ENCODE measurements at places on chromosomes 4 and X. TPM values are rescaled to one million over a fixed set of nuclear protein-coding genes. Genes with fewer than 3 reads are reported as not detected.

The FGA gene
- total RNA-seq: not detected

The HSFX4 gene
- total RNA-seq: not detected

The BCORL1 gene
- total RNA-seq: 6.1 TPM

The VCX3A gene
- total RNA-seq: not detected

The HOPX gene
- total RNA-seq: 93.4 TPM

The NFXL1 gene
- total RNA-seq: 13.0 TPM

The HELT gene
- total RNA-seq: not detected

The AWAT2 gene
- not detected for total RNA-seq

The MAGEE1 gene
- 2.0 TPM for total RNA-seq

The SSX4B gene
- total RNA-seq: not detected

The PGAM4 gene
- 0.83 TPM for total RNA-seq

The ZNF157 gene
- 0.15 TPM for total RNA-seq

The NIPAL1 gene
- total RNA-seq: 0.85 TPM

The ZNF330 gene
- total RNA-seq: 37.3 TPM

The ELK1 gene
- 63.3 TPM for total RNA-seq

The STARD8 gene
- 2.1 TPM for total RNA-seq

The MGARP gene
- total RNA-seq: not detected

The GPR50 gene
- total RNA-seq: not detected

The LRP2BP gene
- 0.59 TPM for total RNA-seq

The ARSD gene
- 4.1 TPM for total RNA-seq

The REELD1 gene
- total RNA-seq: 0.12 TPM

The HAUS3 gene
- 25.9 TPM for total RNA-seq

The FAM47A gene
- total RNA-seq: not detected

The FIP1L1 gene
- 83.8 TPM for total RNA-seq

The TAF9B gene
- total RNA-seq: 21.6 TPM

The TCEAL7 gene
- total RNA-seq: not detected

The RHOXF1 gene
- total RNA-seq: 0.29 TPM

The GPC3 gene
- total RNA-seq: 0.07 TPM

The SSX2B gene
- total RNA-seq: not detected

The ZNF711 gene
- total RNA-seq: 0.54 TPM

The CCSER1 gene
- not detected for total RNA-seq

The POU3F4 gene
- total RNA-seq: not detected

The ETDB gene
- not detected for total RNA-seq

The SLC6A8 gene
- total RNA-seq: 3.1 TPM

The MID2 gene
- total RNA-seq: 6.3 TPM

The SULT1B1 gene
- total RNA-seq: 8.1 TPM

The SPACA5B gene
- total RNA-seq: not detected

The TIGD4 gene
- total RNA-seq: 0.34 TPM

The CLNK gene
- total RNA-seq: not detected

The CFAP299 gene
- total RNA-seq: not detected

The TMEM150C gene
- not detected for total RNA-seq

The CTAG2 gene
- total RNA-seq: not detected

The GAGE12F gene
- total RNA-seq: not detected

The S100G gene
- not detected for total RNA-seq

The PHOX2B gene
- total RNA-seq: not detected

The CXorf49 gene
- not detected for total RNA-seq

The ADGRL3 gene
- not detected for total RNA-seq

The HSFX1 gene
- total RNA-seq: 1.2 TPM

The MAP3K15 gene
- 0.15 TPM for total RNA-seq

The MAGEA10 gene
- total RNA-seq: not detected

The UGT2B15 gene
- total RNA-seq: not detected

The TMEM255A gene
- not detected for total RNA-seq

The ALAS2 gene
- not detected for total RNA-seq

The NUDT10 gene
- 0.12 TPM for total RNA-seq

The SPANXC gene
- total RNA-seq: not detected
